Right hindlimb (tissue), 1 donor: ENCODE measurements at places on chromosomes 6 and 20.

GRCh38 chr6:53581856-53582255, 37.0 kb upstream of the GCLC start:
- no peak for DNase-seq

DNA sequence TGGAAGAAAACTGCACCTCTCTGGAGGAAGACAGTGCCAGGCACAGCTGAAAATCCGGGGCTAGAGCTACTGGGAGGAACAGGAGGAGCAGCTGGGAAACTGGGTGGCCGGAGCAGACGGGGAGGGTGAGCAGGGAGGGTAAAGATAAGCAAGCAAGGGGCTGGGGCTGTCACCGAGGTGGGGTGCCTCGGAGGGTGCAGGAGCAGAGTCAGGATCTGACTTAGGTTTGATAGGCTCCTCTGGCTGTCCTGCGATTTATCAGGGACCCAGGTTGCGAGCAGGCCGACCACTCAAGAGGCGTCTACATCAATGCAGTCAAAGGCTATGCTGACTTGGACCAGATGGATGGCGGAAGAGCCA, 12.3 kb downstream of the TSHZ2 start:
- no peak for DNase-seq

- no peak for DNase-seq
These were observed 6.1 kb downstream of the MANBAL start for GRCh38 chr20:37295595-37295994.

DNA sequence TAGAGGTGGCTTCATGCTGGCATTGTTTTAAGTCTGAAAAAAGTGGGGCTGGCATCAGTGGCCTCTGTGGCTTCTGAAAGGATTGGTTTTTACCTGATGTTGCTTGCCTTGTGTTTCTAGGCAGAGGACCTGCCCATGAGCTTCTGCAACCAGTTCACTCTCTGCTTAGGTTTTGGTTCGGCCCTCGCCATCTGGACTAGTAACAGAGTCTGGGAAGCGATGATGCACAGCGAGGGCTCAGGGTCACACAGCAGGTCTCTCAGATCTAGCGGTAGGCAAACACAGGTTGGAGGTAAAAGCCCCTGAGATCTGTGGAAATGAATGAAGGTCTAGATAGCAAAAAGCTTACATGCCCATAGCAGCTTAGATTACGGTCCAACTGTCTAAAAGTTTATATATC, 6.8 kb upstream of the RBL1 start:
- DNase-seq: no peak

GRCh38 chr20:63071541-63072181, 64.9 kb upstream of the BHLHE23 start:
- DNase-seq: no peak

GRCh38 chr6:84500726-84501125, 263.7 kb downstream of the TBX18 start:
- no peak for DNase-seq

GRCh38 chr6:25165177-25165576, 114.0 kb upstream of the CARMIL1 start:
- DNase-seq: no peak

GRCh38 chr6:69487688-69488087, 309.1 kb downstream of the LMBRD1 start:
- no peak for DNase-seq

GRCh38 chr6:12356431-12356830, 66.3 kb downstream of the EDN1 start:
- DNase-seq: no peak

GRCh38 chr6:143109196-143109595, 48.5 kb downstream of the AIG1 start:
- no peak for DNase-seq

- DNase-seq: no peak
These were observed 46.3 kb downstream of the EZR start for GRCh38 chr6:158772851-158773371.

GRCh38 chr20:62020935-62021701, 44.6 kb downstream of the TAF4 start:
- peak; percentile 87 for DNase-seq

DNA sequence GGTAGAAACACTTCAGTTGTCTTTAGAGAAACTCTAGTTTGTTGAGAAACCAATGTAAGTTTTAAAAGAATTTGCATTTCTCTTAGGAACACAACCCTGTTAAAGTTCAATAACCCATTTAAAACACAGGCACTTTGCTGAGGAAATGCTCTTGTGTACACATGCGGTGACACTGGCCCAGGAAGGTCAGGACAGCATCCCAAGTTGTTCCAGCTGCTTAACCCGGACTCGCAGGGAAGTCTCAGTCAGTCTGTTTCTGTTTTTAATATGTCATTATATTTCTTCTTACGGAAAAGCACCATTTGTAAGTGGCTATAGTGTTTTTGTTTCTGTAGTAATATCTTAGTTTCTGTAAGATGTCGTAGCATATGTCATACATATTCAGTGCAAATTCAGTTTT, 36.9 kb downstream of the RIN2 start:
- no peak for DNase-seq

DNA sequence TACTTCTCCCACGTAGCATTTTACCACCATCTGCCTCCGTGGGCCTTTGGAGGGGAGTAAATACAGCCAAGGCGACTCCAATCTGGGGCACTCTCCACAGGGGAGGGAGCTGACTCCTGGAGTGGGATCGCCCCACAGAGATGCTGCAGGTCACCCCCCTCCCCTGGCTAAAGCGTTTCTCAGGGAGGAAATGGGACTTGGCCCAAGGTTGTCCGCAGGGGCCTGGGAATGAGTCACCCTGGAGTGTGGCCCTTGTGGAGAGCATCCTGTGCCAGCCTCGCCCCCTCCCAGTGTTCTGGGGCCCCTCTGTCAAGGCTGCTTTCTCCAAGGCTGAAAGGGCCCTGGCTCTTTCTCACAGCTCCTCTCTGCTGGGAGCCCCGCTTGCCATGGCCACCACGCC, 84.5 kb upstream of the QKI start:
- no peak for DNase-seq

GRCh38 chr6:167049275-167049674, 50.1 kb downstream of the CEP43 start:
- DNase-seq: no peak

GRCh38 chr6:122405417-122405816, 6.0 kb downstream of the HSF2 start:
- no peak for DNase-seq

- no peak for DNase-seq
These were observed 937 bp downstream of the TAF8 start for GRCh38 chr6:42051268-42051653.

- DNase-seq: no peak
These were observed 560 bp downstream of the YTHDF1 start for GRCh38 chr20:63215101-63216040.

- DNase-seq: no peak
These were observed 211.4 kb downstream of the ARHGAP18 start for GRCh38 chr6:129498541-129498940.

DNA sequence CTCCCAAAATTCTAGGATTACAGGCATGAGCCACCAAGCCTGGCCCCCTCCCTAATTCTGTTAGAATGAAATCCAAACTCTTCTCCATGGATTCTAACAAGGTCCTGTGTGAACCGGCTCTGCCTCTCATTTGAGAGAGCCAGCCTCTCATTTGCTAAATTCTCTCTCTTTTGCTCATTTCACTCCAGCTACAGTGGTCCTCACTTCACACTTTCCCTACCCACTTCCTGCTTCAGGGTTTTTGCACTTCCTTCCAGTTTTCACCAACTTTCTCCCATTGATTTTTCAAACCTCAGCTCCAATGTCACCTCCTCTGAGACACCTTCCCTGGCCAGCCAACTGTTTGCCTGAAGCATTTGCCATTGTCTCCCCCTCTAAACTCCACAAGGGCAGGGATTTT, 5.1 kb downstream of the COX4I2 start:
- no peak for DNase-seq

DNA sequence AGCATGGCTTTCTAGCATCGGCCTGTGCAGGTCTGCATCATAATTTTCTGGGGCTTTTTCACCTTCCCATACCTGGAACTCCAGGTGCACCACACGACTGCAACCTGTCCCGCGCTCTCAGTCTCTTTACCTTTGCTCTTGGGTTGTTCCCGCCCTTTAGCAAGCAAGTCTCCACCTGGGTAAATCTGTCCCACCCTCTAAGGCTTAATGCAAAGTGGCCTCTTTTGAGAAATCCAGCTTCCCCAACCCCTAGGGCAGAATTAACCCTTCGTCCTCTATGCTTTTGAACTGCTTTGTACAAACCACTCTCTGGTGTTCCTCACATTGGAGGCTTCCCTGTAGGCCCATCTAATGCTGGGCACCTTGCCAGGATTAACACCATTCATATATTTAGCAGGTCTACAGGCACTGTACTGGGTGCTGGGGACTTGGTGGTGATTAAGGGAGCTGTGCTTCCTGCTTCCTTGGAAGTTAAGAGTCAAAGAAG, 2.8 kb downstream of the ITPR3 start:
- no peak for DNase-seq

- DNase-seq: no peak
These were observed 50.3 kb upstream of the RCAN2 start for GRCh38 chr6:46541556-46541955.

DNA sequence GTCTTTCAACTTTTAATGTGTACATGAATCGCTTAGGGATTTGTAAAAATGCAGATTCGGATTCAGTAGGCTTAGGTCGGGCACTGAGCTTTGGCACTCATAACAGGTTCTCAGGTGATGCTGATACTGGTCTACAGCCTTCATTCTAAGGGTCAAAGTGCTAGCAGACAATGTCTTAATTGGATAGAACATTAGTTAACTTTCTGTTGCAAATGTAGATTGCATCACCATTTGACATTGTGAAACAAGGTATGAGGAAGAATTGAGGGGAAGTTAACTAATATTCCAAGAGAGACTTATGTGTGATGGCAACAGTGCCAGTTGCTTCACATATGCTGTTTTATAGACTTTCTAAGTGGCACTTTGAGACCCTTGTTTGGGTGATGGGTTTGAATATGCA, 86.9 kb downstream of the MLIP start:
- no peak for DNase-seq

- no peak for DNase-seq
These were observed 33.7 kb upstream of the IRF4 start for GRCh38 chr6:357791-358341.

GRCh38 chr6:6772751-6773150, 184.2 kb downstream of the LY86 start:
- no peak for DNase-seq

GRCh38 chr20:16759181-16759563, 11.0 kb downstream of the OTOR start:
- DNase-seq: no peak

DNA sequence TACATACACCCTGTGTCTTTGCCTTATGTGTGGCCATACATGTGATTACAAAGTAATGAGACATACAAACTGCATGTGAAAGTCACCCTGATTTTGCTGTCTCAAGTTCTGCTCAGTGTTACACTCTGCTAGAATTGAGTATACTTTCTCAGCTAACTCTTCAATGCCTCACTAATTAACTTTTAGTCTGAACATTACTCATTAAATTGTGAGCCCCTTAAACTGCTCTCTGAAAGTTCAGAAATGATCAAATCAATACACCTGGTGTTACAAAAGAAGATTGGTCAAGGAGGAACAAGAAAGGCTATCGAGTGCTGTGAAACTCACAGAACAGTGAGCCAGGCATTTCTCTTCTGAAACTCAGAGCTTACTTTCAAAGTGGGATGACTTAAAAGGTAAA, 71.3 kb downstream of the MKKS start:
- no peak for DNase-seq

GRCh38 chr6:62775427-62776022, 435.7 kb upstream of the FKBP1C start:
- no peak for DNase-seq

DNA sequence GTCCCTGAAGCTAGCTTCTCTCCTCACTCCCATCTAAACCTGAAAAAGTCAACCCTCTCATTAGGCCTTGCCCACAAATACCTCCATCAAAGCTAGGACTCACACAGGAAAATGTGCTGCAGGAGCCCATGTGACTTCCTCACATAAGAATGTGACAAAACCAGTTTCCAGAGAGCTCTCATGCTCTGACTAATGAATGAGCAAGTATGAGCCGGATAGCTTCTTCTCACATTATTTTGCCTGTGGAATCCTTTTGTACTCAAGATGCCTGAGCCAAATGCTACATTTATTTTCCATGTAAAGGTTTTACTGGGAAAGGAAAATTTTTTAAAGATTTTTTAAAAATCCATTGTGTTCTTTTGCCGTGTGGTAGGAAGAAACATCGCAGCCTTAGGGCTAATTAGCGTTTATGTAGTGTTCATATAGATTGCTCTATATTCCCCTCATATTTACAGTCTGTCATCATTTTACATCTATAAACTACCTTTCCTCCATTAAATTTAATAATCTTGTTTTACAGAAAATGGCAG, 68.6 kb upstream of the CCN6 start:
- no peak for DNase-seq

- DNase-seq: peak; percentile 16
These were observed 67.8 kb downstream of the MMS22L start for GRCh38 chr6:97215157-97215769.
